Activated CD8-positive, alpha-beta T cell treated with anti-CD3 and anti-CD28 coated beads, Interleukin-2, amount 10 ng/mL, durations not matched to agents 7 days and 5 days (primary cell): ENCODE measurements at places on chromosomes 7 and 10. TPM values are rescaled to one million over a fixed set of nuclear protein-coding genes. Genes with fewer than 3 reads are reported as not detected.

GRCh38 chr10:44589944-44590449, 205.1 kb upstream of the CXCL12 start:
- DNase-seq, result no peak

WEE2 gene
- not detected for total RNA-seq

NUTM2E gene
- total RNA-seq, result 0.13 TPM

GRCh38 chr7:77698042-77698625, 1.9 kb downstream of the RSBN1L start:
- DNase-seq, result no peak

DNA sequence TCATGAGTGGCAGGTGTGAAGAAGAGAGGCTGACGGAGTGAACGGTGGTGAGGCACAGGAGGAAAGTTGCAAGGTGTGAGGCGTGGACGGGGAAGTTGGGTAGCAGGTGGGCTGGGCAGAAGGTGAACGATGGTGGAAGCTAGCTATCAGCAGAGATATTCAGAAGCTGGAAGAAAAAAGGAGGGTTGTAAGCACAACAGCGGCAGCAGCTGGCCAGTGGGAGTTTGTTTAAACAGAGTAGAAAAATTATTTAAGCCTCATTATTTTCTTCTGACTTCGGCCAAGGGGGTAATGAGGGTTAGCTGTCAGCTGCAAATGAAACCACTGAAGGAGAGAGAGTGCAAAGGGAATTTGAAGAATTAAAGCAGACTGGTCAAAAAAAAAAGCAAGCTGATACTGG, 62.1 kb upstream of the PRKAR2B start:
- no peak for DNase-seq

DNA sequence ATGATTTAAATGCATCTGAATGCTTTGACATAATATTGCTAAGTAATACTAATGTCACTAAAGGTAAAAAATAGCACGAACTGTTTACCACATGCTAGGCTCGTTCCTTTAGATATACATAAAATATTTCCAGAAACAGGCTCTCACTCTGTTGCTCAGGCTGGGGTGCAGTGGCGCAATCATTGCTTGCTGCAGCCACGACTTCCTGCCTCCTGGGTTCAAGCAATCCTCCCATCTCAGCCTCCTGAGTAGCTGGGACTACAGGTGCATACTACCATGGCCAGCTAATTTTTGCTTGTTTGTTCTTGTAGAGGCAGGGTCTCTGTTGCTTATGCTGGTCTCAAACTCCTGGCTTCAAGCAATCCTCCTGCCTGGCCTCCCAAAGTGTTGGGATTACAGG, 183.3 kb downstream of the SGMS1 start:
- no peak for DNase-seq

NRG3 gene
- total RNA-seq, result not detected

ZNF503 gene
- not detected for total RNA-seq

- DNase-seq, result no peak
Measured at GRCh38 chr10:117086546-117086945, 51.5 kb downstream of the VAX1 start.

GRCh38 chr7:79176859-79177477, 276.5 kb downstream of the MAGI2 start:
- no peak for DNase-seq

GRCh38 chr7:78139335-78139734, 340.8 kb downstream of the PHTF2 start:
- DNase-seq, result no peak

- DNase-seq, result peak; percentile 15
Measured at GRCh38 chr7:48101352-48101751, 12.3 kb downstream of the UPP1 start.

GJD4 gene
- not detected for total RNA-seq

- no peak for DNase-seq
Measured at GRCh38 chr7:47915616-47915976, 32.7 kb downstream of the PKD1L1 start.

DNA sequence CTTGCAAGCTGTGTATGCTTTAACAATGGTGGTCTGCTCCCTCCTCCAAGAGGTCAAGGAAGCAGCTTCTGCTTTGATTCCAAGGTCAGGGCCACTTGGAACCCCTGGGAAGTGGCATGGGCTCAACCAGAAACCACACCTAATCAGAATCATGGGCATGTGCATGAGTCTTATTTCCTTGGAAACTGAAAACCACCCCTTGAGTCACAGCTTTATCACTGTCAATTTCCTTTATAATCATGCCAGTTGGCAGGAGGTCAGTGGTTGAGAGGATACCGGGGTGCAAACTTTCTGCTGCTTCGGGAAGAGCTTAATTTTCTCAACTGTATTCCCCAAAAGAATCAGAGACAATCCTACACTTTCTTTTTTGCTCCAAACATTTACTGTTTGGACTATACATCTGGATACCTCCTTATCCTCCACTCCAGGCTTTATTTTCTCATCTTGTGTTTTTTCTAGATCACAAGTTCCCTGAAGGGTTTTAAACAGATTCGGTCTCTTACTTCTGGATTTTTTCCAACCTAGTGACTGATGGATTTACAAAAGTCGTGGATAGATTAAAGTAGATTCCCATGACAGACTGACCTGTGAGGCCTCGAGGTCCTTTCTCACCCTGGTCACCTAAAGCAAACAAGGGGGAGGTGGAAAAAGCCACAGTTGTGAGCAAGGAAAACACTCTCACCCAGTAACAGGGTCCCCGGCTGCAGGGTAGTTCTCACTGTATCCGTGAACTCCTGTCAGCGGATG, 36.0 kb downstream of the COL17A1 start:
- no peak for DNase-seq

IDI2 gene
- not detected for total RNA-seq

GRCh38 chr7:53272081-53272480, 236.6 kb downstream of the POM121L12 start:
- no peak for DNase-seq

DNA sequence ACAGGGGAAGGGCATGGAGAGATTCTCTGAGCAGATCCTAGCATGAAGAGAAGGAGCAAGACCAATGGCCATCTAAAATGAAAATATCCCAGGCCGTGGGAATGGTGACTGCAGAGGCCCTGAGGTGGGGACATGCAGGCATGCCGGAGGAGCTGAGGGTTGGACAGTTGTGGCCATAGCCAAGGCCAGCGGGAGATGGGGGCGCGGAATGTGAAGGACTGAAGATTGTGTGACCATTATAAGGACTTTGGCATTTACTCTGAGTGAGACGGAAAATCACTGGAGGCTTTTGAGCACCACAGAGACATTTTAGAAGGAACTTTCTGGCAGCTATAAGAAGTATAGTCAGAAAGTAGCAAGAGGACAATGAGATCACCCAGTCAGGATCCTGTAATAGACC, 341.1 kb downstream of the SFMBT2 start:
- no peak for DNase-seq

DNA sequence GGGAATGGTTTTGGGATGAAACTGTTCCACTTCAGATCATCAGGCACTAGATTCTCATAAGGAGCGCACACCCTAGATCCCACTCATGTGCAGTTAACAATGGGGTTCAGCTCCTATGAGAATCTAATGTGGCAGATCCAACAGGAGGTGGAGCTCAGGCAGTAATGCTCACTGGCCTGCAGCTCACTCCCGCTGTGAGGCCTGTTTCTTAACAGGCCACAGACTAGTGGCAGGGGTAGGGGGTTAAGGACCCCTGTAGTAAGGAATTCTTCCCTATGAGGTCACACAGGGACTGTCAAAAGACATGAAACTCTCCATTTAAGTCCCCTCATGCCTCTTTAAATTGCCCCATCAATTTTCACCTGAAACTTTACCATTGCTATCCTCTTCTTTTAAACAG, 8.0 kb downstream of the HGF start:
- DNase-seq, result no peak

GRCh38 chr10:74901301-74901700, 74.9 kb downstream of the KAT6B start:
- DNase-seq, result no peak

DNA sequence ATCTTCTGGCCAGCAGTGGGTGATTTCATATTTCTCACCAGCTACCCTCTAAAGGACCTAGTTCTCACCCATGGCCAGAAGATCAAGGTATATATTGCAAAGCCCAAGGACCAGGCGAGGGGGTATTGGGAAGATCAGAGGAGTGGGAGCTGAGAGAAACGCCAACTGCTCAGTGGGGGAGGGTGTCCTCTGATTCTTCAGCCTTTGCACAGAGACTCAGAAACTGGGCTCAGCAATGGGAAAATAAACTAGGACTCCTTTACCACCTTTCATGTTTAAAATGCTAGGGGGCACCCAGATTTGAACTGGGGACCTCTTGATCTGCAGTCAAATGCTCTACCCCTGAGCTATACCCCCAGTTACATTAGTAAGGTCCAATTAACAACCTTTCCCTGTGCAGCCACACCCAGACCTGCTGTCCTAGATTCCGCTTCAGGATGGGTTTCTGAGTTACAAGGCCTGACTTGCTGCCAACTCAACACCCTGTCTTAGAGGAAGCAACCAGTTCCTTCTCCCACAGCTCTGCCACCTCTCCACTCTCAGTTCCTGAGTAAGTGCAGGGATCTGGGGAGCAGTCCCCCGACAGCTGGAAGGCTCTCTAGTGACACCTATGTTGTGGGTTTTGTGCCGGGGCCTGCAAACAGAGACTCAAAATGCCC, 93.5 kb downstream of the ZNF783 start:
- DNase-seq, result no peak

GRCh38 chr10:131850383-131850870, 50.4 kb upstream of the PPP2R2D start:
- no peak for DNase-seq

CALHM1 gene
- 1.8 TPM for total RNA-seq

GRCh38 chr10:114151486-114151885, 22.5 kb downstream of the CCDC186 start:
- no peak for DNase-seq

HTR7 gene
- total RNA-seq, result not detected

DNA sequence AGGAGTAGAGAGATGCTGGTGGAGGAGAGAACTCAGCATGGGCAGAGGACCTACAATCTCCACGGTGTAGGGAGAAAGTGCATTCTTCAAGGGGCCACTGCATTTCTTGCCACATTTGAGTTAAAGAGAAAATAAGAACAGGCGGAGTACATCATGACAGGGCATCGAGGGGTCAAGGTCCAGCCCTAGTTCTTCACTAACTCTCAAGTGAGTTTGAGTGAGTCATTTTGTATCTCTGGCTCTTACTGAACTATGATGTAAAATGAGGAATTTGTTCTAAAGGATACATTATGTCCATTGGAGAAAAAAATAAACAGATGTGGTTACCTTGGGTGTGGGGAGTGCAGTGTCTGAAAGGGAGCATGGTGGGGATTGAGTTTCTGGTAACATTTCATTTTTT, 182.9 kb downstream of the XPNPEP1 start:
- no peak for DNase-seq

DNA sequence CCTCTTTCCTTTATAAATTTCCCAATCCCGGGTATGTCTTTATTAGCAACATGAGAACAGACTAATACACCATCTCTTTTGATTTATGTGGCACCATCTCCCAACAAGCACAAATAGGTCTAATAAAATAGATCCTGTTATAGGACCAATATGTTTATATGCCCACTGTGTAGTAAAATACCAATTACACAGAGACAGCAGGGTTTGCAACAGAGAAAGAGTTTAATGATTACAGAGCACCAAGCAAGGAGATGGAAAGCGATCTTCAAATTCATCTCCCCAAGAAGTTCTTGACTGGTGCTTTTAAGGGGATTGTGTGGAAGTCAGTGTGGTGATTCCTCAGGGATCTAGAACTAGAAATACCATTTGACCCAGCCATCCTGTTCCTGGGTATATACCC, 33.5 kb upstream of the TECTB start:
- DNase-seq, result no peak

TSPAN33 gene
- total RNA-seq, result 2.8 TPM

DNA sequence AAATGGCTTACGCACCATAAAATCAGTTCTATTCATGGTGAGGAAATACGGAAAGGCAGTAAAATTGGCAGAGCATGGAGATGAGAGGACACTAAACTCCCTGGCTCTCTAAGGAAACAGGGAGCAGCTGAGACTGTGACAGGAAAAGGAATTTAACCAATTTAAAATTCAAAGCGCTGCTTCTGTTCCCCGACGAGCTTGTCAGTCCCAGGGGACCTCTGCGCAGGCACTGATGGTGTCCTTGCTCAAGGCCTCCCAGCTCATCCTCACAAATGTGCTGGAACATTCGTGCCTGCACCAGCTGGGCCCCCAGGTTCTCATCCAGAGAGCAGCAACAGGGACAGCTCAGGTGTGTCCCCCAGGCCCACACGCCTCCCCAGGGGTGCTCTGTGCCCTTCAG, 101.4 kb downstream of the MAD1L1 start:
- no peak for DNase-seq

DNA sequence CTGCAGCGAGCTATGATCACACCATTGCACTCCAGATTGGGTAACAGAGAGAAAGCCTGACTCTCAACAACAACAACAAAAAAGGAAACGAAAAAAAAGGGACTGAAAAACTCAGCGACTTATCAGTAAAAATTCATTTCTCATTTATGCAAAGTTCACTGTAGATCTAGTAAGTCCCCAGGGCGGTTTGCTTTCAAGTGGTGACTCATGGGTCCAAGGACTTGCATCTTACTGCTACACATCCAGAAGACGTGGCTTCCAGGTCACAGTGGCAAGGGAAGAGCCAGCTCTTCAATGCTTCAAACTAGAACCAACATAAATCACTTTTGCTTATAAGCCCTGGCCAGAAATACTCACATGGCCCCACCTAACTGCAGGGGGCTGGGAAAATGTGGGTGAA, 178.3 kb upstream of the AUTS2 start:
- no peak for DNase-seq

DNA sequence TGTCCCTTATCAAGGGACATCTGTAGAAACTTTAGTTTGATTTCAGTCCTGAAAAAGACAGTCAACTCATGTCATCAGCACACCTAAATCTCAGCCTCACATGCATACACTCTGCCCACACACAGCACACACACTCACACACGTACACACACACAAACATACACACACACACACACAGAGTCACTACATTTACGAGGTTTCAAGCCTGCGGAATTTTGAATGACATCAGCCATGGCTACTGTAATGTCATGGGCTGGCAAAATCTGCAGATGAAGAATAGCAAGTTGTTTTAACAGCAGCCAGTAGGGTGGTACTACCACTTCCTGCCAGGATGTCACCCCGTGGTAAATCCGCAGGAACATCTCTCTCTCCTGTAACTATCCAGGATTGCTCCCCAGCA, 37.1 kb upstream of the EZH2 start:
- DNase-seq, result no peak

- DNase-seq, result no peak
Measured at GRCh38 chr10:74445493-74445892, 294.5 kb downstream of the ADK start.

GRCh38 chr7:157271315-157271990, 65.4 kb upstream of the DNAJB6 start:
- no peak for DNase-seq
